NCI-H2081 treated with DMSO at 0.1 percent for 48 hours (cell line): ENCODE measurements at places on chromosomes 11 and 22.

- no peak for DNase-seq
Observed at GRCh38 chr11:70463478-70464255, 65.3 kb downstream of the CTTN start.

DNA sequence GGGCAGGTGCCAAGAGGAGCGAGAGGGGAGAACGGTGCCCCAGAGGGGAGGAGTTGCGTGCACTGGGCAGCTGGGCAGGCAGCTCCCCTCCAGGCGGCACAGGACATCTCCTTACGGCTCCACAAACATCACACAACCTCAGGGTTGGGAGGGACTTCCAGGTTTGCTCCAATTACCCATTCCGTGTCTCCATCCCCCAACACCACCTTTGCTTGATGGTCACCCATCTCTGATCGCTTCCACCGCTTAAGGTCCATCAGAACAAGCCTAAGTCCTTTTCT lies 14.5 kb upstream of the TP53AIP1 start:
- DNase-seq = no peak

DNA sequence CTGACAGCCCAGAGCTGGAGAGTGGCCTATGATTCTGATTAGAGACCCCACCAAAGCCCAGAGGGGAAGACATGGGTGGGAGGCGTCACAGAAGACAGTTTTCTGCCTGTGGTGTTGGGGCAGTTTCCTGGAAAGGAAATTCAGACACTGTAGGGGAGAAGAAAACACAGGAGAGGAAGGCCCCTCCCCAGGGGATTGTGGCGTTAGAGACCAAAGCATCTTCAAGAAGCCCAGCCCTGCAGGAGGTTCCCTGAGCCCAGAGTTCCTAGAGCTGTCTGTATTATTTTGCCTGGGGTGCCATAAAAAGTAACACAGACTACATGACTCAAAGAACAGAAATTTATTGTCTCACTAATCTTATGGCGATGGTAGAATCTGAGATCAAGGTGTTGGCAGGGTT lies 40.2 kb upstream of the PRAME start:
- no peak for DNase-seq

DNA sequence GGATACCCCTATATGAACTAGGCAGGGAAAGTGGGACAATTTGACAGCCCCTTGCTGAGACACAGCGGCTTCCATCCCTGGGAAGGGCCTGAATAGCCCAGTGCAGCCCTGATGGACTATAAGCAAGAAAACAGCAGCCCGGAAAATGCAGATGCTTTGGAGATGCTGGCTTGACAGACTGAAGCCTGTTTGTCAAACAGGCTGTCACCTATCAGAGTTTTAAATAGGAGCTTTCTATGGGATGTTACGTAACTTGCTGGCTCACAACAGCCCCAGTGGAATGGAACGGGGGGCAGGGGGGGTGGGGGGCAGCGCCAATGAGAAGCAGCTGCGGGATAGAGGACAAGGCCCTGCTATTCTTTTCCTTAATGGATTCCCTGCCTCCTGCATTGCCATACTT lies 91.9 kb upstream of the NTM start:
- no peak for DNase-seq

DNA sequence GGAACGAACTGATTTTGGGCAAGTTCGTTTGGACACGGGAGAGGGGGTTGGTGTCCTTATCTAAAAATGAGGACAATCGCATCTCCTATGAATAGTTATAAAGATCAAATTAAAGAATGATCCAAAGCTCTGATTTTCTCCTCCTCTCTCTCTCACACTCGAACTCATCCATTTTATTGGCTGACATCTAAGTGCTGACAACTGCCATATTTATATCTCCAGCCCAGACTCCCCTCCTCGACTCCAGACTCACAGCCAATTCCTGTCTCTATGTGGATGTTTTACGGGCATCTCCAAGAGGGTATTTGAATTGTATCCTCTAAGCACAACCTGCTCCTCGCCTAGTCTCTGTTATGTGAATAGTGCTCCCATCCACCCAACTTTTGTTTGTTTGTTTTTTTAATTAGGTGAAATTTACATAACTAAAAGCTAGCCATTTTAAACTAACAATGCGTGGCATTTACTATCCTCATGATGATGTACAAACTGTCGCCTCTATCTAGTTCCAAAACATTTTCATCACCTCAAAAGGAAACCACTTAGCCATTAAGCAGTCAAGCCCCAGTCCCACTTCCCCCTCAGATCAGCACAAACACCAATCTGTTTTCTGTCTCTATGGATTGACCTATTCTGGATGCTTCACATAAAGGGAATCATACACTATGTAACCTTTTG lies 4.0 kb downstream of the SYN3 start:
- DNase-seq = no peak

DNA sequence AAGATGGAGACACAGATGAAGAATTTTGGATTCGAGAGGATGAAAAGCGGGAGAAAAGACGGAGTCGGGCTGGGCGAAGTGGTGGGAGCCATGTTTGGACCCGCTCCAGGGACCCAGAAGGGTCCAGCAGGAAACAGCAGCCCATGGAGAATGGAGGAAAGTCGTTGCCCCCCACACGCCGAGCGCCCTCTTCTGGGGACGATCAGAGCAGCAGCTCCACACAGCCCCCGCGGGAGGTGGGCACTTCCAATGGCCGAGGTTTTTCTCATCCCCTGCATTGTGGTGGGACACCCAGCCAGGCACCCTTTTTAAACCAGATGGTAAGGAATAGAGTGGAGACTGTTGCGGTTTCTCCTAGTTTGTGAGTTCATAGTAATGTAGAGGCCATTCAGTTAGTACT lies 22.8 kb upstream of the SLC25A18 start:
- no peak for DNase-seq

DNA sequence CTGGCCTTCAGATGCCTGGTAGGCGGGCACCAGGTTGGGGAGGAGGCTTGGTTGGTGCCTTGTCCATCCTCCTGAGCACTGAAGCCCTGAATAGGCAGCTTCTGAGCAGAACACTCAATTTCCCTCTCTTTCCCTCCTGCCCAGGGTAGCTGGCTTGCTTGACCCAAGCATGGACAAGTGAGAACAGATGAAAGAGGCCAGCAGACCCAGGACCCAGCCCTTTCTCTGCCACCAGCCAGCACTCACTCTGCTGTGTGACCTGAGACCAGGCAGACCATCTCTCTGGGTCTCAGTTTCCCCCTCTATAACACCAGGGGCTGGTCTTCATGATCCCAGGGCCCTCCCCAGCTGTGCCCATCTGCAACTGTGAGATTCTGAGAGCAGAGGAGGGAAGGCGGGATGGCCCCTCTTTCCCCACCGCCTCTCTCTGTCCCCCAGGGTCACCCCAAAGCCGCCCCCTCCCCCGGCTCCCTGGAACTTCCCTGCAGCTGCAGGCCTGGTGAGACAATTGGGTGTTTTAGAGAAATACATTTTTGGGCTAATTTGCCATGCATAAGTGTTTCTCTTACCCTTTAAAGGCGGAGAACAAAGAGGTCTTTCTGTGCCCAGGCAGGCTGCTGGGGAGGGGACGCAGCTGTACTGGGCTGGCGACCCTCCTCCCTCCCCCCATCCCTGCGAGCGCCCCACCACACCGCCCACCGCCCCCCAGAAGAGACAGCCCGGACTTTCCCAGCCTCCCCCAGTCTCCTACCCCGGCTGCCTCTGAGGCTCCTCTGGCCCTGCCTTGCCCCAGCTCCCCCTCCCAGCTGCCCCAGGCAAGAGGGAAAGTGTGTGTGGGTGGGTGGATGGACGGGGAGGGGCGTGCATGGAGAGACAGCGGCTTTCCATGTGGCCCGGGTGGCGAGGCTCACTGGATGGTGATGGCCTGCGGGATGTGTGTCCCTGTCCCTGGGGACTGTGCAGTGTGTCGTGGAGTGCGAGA lies 30.8 kb upstream of the PICK1 start:
- no peak for DNase-seq

GRCh38 chr22:28799606-28800307 lies 612 bp downstream of the XBP1 start:
- DNase-seq = no peak

DNA sequence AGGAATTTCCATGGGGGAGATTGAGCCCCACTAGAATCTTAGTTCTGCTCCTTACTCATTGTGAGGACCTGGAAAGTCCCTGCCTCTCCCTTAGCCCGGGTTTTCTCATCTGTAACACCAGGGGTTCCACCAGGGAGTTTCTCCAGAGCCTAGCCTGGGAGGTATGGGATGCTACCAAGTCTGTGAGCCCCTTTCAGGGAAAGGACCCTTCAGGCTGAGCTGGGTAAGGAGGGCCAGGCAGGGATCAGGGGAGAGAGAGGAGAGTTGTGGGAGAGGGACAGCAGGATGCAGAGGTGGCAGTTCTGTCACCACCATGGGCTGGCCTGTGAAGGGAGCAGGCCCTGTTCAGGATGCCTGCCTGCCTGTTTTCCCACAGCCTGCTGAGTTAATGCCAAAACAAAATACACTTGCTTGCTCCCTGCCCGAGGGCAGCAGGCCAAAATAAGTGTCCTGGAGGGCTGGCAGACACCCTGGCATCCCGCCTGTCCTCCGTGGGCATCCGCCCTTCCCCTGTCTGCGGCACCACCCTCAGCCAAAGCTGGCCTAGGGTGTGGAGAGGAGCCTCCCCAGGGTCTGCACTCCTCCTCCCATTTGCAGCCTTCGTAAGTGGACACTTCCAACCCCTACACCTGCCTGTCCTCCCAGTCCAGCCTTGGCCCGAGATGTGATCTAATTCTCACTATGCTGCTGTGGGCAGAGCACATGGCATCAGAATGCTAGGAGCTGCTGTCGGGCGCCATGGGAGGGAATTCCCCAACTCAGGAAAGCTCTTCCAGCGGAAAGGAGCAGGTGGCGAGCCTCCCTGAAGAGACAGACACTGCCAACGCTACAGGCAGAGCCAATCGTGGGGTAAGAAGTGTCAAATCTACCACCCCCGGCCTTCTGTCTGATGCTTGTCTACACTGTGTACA lies 5.9 kb upstream of the FCHSD2 start:
- DNase-seq = no peak

DNA sequence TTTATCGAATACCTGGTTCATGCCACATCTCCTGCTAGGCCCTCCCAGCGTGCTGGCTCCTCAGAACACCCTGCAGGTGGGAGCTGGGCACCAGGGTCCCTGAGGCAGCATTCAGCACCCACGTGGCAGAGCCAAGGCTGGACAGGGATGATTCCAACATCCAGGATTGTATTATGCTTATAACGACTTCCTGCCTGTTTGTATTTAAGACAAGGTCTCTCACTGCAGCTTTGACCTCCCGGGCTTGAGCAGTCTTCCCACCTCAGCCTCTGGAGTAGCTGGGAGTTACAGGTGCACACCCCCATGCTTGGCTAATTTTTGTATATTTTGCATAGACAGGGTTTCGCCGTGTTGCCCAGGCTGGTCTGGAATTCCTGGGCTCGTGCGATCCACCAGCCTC lies 64.7 kb upstream of the WNT7B start:
- DNase-seq = peak; percentile 68

- DNase-seq = no peak
Observed at GRCh38 chr22:37146507-37147180, 3.1 kb downstream of the IL2RB start.

GRCh38 chr11:62959422-62959980 lies 25.3 kb downstream of the SLC22A6 start:
- DNase-seq = no peak

DNA sequence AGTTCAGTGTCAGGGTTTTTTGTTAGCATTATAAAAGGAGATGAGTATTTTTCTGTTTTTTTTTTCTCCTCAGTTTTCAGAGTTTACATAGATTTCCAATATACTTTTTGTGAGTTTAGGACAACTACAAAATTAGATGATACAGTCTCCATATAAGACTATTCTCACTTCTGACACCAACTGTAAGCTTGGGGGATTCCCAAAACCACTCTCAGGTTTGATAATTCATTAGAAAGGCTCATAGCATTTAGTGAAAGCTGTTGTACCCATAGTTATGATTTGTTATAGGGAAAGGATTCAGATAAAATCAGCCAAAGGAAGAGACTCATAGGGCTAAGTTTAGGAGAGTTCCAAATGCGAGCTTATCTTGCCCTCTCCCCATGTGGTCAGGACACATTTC lies 24.1 kb downstream of the CUL5 start:
- no peak for DNase-seq

DNA sequence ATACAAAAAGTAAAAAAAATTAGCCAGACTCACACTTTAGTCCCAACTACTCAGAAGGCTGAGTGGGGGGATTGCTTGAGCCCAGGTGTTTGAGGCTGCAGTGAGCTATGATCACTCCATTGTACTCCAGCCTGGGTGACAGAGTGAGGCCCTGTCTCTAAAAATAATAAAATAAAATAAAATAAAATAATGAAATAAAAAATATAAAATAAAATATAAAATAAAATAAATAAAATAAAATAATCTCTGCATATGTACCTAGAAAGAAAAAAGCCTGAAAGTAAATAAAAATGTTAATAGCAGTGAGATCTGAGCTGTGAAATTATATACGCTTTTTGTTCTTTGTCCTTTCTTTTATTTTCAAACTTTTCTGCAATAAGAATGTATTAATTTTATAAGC lies 17.1 kb upstream of the LRP5 start:
- DNase-seq = no peak

- DNase-seq = no peak
Observed at GRCh38 chr11:90355200-90355599, 132.4 kb upstream of the CHORDC1 start.

GRCh38 chr11:113554526-113554925 lies 79.3 kb upstream of the DRD2 start:
- DNase-seq = no peak

DNA sequence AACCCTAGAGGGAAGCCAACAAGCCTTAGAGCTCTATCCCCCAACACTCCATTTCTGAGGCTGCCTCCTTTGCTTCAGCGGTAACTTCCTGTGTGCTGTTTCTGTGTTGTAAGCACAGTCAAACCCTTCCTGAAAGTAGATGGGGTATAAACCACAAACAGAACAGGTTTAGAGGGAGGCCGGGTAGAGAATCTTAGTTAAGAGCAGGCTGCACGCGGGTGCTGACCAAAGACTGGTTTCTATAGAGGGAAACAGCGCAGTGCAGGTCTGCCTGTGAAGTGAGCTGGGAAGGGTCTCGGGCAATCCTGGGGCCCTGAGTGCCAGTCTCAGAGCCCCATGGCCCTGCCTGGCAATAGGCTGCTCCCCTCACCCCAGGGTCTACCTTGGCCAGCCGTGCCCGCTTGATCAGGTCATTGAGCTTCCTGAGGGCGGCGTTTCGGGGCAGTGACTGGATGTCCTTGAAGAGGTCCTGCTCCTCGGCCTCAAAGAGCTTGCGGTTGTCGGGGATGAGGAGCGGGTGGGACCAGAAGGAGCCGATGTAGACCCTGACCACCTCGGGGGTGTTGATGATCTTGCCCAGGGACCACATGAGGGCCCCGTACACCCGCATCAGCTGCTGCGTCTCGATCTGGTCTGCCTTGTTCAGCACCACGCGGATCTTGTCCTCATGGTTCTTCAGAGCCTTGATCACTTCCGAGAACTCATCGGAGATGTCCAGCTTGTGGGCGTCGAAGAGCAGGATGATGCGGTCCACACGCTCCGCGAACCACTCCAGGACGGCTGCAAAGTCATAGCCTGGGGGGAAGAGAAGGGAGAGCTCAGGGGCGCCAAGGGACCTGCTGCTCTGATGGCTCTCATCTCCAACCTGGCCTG lies 15.3 kb upstream of the CDC42BPG start:
- no peak for DNase-seq

- no peak for DNase-seq
Observed at GRCh38 chr11:111539426-111540113, 950 bp upstream of the LAYN start.
